ENCODE measurements at places on chromosomes 4 and X. TPM values are rescaled to one million over a fixed set of nuclear protein-coding genes. Genes with fewer than 3 reads are reported as not detected.

Gene AFM
- total RNA-seq, result not detected

Gene POU4F2
- not detected for total RNA-seq

Gene TXK
- 2.5 TPM for total RNA-seq

Gene CABS1
- not detected for total RNA-seq

Gene NDP
- not detected for total RNA-seq
